ENCODE measurements at places on chromosomes 5 and 9. TPM values are rescaled to one million over a fixed set of nuclear protein-coding genes. Genes with fewer than 3 reads are reported as not detected.

- no peak for DNase-seq
These were observed 39.0 kb upstream of the POC5 start for GRCh38 chr5:75756211-75756610.

DNA sequence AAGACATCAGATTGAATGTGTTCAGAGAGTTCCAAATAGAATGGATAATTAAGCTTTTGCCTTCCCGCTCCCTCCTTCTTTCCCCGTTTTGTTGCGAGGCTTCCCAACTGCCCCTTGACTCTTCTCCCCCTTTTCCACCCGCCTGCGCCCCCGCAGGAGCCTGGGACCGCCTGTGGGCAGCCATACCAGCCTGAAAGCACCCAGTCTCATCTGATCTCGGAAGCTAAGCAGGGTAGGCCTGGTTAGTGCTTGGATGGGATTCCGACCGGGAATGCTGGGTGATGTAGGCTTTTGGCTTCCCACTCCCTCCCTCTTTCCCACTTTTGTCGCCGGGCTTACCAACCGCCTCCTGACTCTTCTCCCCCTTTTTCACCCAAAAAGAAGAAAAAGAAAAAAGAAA is 6.8 kb upstream of the HSD17B4 start:
- DNase-seq: no peak

The GAS1 gene
- 47.5 TPM for total RNA-seq

DNA sequence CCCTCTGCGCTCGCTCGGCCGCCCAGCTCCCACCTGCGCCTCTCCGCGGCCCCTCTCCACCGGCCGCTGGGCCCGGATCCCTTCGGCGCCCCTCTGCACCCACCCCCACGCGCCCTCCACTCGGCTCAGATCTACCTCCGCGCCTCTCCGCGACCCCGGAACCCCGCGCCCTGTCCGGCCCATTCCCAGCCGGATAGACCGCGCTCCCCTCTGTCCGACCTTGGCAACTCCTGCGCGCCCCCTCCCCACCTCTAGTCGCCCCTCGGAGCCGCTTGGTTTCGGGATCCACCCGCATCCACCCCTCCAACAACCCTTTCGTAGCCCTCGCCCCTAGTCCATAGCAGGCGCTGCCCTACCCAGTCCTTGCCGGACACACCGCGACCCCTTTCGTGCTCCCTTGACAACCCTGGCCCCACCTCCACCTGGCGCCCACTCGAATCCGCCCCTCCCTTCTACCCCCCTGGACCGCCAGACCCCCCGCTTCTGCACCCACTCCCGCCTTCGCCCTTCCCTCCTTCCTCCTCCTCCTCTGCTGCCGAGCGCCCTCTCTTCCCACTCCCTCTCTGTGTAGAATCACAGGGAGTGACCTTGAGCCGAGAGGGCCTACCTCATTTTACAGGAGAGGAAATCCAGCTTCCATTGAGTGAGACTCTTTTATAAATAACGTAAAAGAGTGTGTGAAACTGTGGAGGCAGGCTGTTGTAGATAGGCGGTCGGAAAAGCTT is 525 bp upstream of the AK3 start:
- DNase-seq: peak; percentile 76

- DNase-seq: no peak
These were observed 182.2 kb downstream of the AOPEP start for GRCh38 chr9:94908583-94909249.

The PCDHB4 gene
- total RNA-seq: 12.2 TPM

The MZB1 gene
- total RNA-seq: 0.71 TPM

GRCh38 chr5:10863763-10864383 is 102.8 kb upstream of the DAP start:
- DNase-seq: no peak

DNA sequence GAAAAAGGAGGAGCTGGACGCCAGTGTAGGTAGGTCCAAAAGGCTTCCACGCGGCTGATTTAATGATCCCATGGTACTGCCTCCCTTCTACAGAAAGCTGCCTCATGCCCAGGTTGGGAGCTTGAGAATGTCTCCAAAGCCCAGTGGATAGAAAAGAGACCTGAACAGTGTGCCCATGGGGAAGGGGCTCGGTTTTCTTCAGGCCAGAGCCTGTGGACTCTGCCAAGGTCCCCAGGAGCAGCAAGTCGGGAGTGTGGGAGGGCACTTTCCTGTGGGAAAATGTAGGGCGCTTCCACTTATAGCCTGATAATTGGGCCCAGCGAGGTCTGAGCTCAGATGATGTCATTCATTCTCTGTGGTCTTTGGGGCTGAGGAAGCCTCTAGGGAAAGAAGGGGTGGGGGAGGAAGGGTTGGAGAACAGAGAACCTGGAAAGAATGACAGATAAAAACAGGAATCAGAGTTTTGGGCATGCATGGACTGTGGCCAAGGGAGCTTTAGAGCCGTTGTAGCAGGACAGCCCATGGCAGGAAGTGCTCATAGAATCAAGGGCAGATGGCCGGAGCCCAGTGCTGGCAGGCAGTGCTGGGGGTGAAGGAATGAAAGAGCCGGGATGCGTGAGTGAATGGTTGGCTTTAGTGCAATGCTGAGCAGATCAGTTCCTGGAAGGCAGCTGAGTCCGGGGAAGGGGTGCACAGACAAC is 42.5 kb upstream of the SH3PXD2B start:
- peak; percentile 56 for DNase-seq

GRCh38 chr9:89177012-89177943 is 1.3 kb downstream of the SHC3 start:
- DNase-seq: no peak

The CDKN2B gene
- total RNA-seq: 4.0 TPM

GRCh38 chr9:87282538-87282937 is 215.1 kb upstream of the DAPK1 start:
- DNase-seq: no peak

The GRXCR2 gene
- not detected for total RNA-seq

DNA sequence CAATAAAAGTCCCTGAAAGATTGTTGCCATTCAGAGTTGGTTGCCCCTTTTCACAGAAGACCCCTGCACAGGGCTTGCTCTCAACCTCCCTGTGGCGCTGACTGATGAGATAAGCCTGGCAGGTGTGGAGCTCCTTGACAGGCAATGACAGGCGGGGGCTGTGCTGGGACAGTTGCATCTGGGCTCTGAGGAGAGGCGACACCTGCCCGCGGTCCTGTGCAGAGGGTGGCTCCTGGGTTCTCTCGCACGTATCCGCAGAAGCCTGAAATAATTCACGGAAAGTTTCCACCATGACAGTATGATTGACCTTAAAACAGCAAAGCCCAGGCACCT is 19.8 kb upstream of the EXOC3 start:
- no peak for DNase-seq

The FREM1 gene
- total RNA-seq: 8.3 TPM

The NFIB gene
- total RNA-seq: 137 TPM

DNA sequence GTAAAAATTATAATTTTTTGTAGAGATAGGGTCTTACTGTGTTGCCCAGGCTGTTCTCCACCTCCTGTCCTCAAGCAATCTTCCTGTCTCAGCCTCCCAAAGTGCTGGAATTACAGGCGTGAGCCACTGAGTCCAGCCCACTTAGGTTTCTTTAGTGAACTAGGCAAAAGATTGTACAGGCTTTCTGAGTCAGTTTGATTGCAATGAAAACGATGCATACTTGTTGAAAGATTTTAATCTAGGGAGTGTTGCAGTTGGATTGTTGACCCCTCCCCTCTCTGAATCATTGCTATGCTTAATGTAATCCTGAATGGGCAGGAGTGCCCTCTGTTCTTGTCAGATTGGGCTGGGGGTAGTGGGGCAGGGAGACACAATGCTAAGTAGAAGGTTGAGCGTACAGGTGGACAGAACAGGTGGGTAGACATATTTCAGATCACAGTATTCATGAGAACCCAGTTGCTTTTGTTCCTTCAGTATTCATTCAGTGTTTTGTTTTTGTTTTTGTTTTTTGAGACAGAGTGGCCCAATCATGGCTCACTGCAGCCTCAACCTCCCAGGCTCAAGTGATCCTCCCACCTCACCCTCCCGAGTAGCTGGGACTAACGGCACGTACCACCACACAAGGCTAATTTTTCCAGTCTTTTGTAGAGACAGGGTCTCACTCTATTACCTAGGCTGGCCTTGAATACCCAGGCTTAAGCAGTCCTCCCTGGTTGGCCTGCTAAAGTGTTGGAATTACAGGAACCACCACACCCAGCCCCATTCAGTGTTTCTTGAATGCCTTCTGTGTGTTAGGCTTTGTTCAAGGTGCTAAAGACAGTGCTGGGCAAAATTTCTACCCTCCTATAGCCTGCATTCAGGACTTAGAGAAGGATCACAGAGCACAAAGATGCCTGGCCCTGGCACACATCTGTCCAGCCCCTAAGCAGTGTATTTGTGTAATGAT is 70.1 kb downstream of the KIAA1958 start:
- no peak for DNase-seq

DNA sequence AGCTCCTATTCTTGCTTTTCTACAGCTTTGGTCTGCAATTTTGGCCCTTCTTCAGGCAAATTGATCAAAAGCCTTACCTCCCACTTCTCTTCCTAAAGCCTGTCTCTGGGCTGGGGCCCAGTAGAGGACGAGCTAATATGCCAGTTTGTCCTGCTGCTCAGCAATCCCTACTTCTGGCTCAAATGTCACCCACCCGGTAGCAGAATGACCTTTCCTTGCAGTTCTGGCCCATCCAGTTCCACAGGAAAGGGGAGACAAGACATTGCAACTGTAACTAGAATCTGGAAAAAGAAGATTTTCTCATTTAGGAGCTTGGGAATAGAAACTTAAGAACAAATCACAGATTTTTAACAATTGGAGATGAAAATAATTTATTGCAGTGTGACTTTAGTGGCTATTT is 261.5 kb downstream of the RAB3C start:
- DNase-seq: no peak

Measured in sciatic nerve (tissue), 2 donors.